ENCODE measurements at places on chromosomes 5 and 9. TPM values are rescaled to one million over a fixed set of nuclear protein-coding genes. Genes with fewer than 3 reads are reported as not detected.

FCN2 gene
- total RNA-seq, result not detected

COL23A1 gene
- 27.4 TPM for total RNA-seq

DNA sequence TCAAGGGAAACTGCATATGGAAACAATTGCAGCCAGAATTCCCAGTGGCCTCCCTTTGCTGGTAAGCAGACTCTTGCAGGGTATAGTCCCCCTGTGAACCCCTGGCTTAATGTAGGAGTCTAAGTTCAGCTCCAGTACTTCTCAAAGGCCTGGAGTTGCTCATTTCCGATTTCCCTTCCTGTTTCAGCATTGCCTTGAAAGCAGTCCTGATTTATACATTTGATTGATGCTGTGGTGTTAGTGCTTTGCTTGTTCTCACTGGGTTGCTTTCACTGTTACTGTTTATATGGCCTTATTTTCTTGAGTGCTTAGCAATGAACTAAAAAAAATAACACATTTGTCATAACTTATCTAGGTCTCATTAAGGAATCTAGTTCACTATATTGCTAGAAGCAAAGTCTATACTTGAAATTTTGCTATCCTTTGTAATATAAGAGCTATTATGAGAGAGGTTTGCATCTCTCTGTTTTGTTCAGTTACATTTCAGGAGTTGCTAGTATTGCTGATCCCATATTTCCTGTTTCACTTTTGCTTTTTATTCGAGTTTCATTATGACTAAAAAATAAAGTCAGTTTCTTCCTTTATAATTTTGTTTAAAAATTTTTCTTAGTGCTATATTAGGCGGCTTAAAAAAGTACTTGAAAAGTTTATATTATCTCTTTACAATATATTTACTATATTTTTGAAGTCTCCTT lies 122.4 kb upstream of the NMUR2 start:
- no peak for DNase-seq

DNA sequence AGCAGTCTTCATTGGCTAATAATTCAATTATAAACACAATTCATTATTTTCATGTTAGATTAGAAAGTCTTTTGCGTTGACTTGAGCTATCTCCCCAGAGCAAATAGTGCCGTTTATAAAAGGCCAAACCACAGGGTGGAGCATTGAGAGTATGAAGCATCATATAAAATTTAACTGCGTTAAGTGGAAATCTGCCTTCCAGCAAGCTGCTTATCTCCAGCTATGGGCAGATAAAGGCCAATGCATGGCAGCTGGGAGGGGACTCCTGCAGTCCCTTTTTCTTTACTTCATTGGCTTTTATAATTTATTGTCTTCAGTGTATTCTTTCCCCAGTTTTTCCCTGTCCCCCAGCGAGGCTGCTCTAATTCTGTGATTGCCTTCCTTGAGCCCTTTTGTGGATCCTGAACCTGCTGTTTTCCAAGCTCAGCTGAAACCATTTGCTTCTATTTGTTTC lies 113.7 kb downstream of the TMEM232 start:
- DNase-seq, result no peak

BTNL9 gene
- 38.5 TPM for total RNA-seq

SHISAL2B gene
- total RNA-seq, result not detected

IFNB1 gene
- not detected for total RNA-seq

DNA sequence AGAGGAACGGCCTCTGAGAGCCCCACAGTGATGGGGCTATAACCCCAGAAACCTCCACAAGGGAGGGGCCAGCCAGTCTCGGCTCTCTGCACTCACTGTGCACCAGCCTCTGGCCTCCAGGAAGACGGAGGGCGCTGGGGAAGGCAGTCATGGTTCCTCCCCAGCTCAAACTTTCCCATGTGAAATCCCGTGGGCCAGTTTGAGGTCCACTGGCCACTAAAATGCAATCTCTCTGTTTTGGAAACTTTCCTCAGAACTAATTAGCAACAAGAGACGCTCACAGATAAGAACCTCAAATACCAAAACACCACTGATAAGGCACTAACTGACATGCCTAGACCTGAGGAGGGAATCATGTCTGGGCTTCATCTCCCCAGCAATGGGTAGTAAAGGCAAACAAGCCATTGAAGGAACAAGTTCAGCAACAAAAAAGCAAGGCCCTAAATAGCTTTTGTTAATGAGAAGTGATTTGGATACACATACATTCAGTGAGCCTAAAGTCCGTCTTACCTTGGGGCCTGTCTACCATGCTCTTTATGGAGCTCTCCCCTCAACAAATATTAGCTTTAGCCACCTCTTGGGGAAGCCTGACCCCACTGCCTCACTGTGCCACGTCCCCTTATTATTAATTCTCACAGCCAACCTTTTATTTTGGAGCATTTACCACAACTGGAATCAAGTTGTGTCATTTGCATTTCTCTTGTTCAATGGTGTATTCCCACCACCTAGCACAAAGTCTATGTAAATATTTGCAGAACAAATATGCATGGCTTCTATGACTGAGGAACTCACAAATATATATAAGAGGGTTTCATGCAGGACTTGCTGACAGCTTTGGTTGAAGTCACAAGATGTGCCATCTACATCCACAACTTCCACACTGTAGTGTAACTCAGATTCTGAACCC lies 56.1 kb upstream of the GLRX start:
- DNase-seq, result no peak
